ENCODE measurements at places on chromosomes 7 and 10.

GRCh38 chr7:13989949-13990305 is 461 bp upstream of the ETV1 start:
- no peak for DNase-seq

GRCh38 chr7:130371046-130371445 is 9.2 kb upstream of the CPA1 start:
- no peak for DNase-seq

DNA sequence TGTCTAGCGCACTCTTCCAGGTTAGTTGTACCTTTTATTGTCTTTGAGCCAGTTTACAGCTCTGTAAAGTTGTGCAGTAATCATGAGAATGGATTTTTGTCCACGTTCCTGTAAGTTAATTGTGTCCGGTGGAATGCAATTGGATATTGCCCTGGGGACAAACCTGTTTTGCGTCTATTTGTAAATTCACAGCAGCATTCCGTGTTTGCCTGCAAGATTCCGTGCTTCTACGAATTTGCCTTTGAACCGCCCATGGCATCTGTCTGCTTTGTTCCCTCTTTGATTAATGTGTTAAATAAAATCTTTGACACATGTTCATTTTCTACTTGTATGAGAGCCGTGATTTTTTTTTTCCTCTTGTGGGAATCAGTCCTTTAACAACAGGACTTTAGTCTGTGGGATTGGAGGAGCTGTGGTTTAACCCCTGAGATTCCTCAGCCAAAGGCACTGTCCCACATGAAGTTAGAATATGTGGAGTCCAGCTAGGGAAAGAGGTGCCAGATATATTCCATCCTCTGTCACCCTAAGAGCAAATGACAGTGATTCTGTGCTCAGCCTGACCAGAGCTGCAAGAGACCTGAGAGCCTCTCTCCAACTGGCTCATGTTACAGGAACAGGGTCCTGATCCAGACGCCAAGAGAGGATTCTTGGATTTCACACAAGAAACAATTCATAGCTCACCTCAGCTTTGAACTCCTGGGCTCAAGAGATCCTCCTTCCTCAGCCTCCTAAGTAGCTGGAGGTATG is 126.3 kb downstream of the COL26A1 start:
- no peak for DNase-seq

- DNase-seq = no peak
Observed at GRCh38 chr10:129655007-129655678, 188.1 kb downstream of the MGMT start.

GRCh38 chr7:128869944-128870285 is 7.3 kb downstream of the ATP6V1F start:
- no peak for DNase-seq

DNA sequence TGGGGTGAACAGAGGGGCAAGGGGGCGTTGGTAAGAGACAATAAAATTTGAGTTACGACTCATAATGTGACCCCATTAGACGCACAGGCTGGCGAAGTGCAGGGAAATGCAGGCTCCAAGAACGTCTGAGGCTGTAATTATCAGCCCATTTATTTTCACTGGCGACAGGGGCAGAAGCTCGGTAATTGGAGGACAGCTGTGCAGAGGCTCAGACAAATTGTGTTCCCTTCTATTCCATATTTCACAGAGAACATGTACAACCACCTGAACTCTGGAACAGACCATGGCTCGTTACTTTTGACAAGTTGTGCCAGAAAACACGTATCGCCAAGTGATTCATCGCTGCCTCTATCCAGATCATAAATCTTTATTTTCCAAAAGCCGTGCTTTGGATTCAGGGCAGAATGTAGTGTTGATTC is 137.3 kb upstream of the FRMD4A start:
- peak; percentile 47 for DNase-seq

DNA sequence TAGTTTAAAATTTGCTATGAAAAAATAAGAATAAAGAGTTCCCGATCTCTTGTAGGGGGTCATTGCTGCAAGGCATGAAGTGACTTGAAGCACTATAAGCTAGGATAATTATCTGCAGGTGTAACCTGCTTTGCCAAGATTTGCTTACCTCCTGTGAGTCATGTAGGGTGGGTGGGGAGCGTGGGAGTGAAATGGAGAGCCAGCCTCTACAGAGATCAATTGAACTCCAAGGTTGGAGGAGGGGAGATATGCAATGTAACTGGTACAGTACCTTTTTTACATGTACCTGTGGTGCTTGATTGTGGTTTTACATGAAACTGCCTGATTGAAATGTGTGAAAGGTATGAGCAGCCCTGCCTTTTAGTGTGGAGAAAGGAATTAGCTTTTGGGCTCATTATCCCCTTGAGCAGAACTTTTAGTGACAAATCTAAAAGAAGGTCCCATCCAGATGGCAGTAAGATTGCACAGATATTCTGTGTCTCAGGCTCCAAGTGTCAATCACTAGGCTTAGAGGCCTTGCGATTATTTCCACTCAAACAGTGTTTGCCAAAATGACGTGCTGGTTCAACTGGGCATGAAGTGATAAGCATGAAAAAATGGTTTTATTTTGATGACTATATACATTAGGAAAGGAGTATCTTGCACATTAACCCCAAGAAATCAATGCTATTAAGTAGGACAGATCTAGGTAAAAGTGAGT is 138.6 kb upstream of the GRB10 start:
- no peak for DNase-seq

DNA sequence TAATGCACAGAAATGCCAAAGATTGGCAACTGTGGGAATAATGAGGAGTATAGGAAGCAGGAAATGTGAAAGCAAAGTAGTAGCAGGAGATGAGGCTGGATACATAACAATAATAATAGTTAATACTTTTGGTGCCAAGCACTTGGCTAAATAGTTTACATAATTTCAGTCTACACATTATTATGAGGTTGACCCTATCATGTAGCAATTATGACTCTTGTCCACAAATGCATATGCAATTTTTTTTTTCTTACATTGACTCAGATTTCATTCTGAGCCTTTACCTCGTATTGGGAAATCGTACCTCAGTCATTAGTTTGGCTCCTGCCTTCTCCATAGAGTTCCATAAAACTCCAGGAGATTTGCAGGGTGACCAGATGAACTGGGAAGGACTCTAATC is 219.9 kb downstream of the SUGCT start:
- no peak for DNase-seq

GRCh38 chr7:30864101-30864500 is 47.6 kb upstream of the AQP1 start:
- DNase-seq = no peak

- DNase-seq = no peak
Observed at GRCh38 chr10:6995831-6996230, 415.0 kb downstream of the SFMBT2 start.

GRCh38 chr7:30146127-30146612 is 11.4 kb downstream of the MTURN start:
- DNase-seq = no peak

DNA sequence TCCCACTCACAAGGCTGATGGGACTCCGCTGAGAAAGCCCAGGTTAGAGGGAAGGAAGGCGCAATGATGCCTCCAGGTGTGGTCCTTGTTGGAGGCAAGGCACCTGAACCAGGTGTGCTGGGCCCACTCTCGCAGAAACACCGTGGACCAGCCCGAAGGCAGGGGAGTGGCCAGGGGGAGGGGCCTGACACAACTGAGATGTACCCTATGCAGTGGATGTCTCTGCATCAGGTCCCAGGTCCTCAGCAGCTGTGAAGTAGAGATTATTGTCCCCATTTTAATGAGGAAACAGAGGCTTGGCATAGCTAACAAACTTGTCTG is 32.0 kb downstream of the GBX1 start:
- no peak for DNase-seq

DNA sequence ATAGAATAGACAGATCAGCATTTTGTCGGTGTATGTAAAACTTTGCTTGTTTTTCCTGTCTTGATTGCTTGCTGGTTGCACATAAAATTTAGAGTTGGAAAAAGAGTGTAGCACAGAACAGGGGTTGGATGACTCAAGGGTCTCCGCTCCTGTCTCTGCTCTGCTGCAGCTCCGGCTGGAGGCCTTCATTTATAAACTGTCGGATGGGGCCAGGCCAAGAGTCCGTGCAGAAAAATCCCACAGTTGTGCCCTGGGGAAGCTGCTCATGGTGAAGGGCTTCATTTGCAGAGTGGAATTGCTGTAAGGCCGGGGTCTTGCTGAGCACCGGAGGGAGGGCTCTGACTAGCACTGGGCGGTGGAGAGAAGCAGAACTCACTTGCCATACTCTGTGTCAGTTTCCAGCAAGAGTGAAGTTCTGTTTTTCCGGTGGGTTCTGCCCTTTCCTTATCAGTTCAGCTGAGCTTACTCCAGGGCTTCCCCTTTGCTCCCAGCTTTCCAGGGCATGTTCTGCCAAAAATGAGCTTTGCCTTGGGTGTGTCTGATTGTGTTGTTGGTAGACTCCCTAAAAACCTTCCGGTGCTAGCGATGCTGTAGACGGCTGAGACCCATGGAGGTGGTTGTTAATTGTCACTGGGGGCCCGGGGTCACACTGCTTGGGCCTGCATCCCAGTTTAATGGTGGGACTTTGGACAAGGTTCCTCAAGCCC is 67.2 kb downstream of the CAMK1D start:
- no peak for DNase-seq

- DNase-seq = no peak
Observed at GRCh38 chr7:10733747-10734146, 239.9 kb upstream of the PHF14 start.

DNA sequence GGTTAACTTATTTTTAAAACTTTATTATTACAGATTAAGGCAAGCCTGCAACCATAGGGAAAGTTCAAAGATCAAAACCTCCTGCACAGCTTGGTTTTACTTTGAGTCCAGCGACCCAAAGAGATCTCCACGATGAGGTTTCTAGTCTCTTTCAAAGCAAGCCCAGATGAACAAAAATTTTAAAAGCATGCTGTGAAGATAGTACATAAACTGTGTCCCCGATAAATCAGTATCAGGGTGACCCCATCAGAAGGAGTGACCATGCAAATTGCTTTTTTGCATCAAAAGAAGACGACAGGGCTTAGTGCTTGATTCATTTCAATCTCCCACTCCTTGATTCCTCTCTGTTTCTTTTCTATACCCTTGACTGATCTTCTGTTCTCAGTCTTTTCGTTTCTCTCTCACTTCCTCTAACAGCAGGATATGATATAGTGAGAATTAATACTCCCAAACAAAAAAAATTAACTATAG is 16.0 kb upstream of the DNTT start:
- no peak for DNase-seq

GRCh38 chr10:78857193-78857592 is 211.6 kb upstream of the ZMIZ1 start:
- no peak for DNase-seq

DNA sequence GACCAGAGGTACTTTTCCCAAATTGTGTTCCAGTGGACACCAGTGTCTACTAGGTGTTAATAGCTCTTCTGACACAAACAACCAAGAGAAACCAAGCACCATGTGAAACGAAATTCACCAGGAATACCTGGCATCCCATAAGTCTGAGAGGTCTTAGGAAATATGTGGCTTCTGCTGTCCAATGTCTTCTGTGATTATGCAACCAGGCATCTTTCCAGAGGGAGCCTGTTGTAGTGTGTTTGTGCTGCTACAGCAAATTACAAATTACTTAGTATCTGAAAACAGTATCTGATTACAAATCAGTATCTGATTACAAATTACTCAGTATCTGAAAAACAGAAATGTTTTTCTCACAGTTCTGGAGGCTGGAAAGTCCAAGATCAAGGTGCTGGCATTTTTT is 133.6 kb upstream of the NPVF start:
- no peak for DNase-seq

DNA sequence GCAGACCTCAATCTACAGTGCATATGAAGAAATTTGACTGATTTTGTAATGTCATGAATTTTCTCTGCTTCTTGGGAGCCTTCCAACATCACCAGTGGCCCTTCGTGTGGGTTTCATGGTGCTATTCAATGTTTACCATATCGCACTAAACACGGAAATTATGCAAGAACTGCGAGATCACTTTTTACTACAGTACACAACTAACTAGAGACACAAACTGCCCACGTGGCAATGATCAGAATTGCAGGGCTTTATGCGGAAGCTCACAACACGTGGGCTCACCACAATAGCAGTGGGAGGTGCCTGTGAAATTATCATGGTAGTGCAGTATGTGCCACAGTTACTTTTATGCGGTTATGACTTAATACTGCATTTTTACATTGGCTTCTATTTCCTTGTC is 449.7 kb upstream of the KLF6 start:
- no peak for DNase-seq

DNA sequence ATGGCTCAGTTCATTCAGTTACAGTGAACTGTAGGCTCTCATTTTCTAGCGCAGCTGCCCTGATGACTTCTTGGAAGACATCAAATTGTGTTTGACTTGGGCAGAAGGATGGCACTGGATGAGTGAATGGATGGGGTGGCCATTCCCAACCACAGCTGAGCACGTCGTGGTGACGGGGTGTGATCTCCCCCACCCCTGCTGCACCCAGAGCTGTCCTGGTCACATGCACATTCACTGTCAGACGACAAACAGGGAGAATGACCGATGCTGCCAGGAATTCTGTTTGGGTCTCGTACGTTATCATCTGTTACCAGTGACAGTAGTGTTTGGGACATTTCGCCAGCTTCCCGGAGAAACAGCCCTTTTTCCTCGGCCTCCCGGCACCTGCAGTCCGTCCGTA is 623.2 kb downstream of the SDK1 start:
- no peak for DNase-seq

GRCh38 chr10:101682172-101682825 is 12.7 kb downstream of the FBXW4 start:
- DNase-seq = no peak

DNA sequence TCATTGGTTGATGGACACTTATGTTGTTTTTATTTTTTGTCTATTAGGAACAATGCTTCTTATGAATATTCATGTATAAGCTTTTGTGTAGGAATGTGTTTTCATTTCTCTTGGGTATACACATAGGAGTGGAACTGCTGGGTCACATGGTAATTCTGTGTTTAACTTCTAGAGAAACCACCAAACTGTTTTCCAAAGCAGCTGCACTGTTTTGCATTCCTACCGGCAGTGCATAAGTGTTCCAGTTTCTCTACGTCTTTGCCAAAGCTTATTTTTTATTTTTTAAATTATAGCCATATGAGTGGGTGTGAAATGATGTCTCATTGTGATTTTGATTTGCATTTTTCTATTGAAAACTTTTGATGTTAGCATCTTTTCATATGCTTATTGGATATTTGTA is 51.3 kb downstream of the ADK start:
- no peak for DNase-seq

DNA sequence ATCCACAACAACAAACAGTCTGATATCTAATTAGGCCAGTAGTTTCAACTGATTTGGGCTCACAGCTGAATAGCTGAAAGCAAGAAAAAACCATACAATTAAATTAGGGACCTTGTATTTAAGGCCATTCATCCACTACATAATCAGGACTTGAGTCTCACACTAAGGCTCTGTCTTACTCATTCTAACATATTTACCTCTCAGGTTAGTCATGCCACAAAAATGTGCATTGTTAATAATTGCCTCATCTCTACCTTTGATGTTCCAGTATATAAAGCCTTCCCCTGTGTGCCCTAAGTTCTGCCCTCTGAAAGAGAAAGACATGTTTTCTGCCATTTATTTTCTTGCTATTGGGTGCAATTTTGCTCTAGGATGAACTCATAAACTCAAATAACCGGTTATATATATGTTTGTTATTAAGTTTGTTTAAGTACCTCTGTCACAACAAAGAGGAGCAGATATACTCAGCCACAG is 5.3 kb upstream of the C1GALT1 start:
- DNase-seq = peak; percentile 91

GRCh38 chr10:73096041-73096448 is 621 bp downstream of the P4HA1 start:
- peak; percentile 65 for DNase-seq

- DNase-seq = peak; percentile 56
Observed at GRCh38 chr7:135253851-135254771, 20.5 kb downstream of the STRA8 start.

- DNase-seq = no peak
Observed at GRCh38 chr10:77673515-77674140, 36.0 kb upstream of the KCNMA1 start.

Data from Caki2 (cell line).